Suppressor macrophage (primary cell): ENCODE measurements at places on chromosomes 11 and 22.
A peak's percentile ranks its signal among the peaks of the same experiment; 100 is the strongest.

DNA sequence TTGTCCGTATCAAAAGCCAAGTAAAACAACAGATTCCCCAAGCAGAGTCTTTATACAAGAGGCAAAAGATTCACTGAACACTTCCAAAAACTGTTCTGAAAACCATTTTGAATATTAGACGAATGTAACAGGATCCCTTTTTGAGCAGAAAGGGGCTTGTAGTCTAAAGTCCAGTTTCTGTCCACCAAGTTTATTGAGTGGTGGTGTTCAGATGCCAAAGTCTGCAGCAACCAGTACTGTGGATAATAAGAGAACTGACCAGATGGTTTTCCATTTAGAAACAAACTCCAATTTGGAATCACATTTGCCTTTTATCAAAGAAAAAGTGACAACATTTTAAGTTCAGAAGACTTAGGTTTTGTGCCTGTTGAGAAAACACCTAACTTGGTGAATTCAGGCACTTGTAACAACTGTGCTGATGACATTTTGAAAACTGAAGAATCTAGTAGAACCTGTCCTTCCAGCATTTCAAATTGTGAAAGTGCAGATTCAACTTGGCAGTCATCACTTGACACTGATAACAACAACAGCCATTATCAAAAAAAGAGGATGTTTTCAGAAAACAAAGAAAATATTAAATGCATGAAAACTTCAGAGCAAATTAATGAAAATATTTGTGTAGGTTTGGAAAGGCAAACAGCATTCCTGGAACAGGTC lies 217.1 kb downstream of the CSNK2A3 start:
- no peak for DNase-seq

GRCh38 chr11:17604915-17605233 lies 57.8 kb downstream of the OTOG start:
- no peak for DNase-seq

DNA sequence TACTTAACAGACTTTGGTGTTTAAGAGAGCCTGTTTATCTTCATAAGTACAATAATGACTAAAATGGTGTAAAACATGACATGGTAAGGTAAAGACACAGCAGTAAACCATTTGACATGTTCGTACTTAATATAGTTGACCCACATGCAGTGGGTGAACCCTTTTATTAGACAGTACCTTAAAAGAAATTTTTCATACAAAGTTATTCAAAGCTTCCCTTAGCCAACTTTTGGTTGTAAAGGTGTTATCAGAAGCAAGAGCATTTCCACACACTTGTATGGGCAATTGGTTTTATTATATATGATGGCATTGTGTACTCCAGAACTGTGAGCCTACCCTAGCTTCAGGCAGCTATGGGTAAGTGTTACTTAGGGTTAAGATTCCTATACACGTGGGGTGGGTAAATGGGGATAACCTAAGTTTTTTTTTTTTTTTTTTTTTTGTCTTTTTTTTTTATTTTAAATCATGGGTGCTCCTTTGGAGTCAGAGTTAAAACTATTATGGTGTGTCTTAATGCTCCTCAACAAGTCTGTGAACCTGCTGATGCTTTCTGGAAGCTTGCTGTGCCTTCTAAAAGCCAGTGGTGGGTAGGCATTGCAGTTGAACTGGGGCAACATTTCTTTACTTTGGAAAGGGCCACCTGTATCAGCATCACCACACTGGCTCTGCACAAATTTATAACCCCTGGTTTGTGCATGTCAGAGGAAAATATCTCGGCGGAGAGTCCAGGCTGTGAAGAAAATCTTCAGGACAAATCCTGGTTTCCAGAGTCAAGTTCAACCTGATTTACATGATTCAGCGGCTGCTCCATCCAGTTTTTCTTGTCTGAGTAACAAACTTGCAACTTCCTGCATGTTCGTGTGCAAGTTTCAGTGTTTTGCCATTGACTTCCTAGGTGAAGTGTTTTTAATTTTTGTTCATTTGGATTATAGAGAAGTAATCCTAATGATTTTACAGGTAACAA lies 3.3 kb downstream of the PCF11 start:
- peak; percentile 15 for DNase-seq

DNA sequence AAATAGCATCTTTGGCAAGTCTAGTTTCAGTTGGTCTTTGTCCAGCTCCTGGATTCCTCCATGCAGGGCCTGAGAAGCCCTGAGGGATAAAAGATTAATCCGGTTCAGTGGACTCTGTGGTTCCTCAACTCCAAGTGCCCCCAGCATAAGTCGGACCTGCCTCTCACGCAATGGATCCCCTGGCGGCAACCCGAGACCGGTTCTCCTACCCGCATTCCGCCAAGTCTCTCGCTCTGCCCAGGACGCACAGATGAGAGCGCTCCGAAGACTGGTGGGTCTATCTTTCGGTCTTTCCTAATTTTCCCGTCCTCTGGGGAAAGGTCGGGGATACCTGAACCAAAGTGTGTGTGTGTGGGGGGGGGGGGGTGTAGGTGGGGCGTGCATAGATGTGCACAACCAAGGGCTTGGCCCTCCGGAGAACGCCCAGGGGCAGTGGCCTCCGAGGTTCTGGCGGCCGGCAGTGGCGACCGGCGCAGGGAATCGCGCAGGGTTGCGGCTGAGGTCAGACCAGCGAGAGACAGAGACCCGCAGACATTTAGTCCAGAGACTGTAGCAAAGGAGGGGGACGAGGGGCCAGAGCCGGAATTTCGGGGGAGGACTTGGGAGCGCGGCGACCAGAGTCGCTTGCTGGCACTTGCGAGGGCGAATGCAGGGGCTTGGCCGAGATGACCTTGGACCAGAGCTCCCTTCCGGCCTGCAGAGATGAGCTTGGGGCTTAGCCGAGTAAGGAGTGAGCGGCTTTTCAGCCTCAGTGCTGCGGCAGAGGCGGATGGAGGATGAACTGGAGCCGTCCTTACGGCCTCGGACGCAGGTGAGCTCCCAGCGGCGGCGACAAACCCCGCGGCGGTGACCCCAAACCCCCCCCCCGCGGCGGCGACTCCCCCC lies 712 bp upstream of the SLC2A11 start:
- DNase-seq, result peak; percentile 48

DNA sequence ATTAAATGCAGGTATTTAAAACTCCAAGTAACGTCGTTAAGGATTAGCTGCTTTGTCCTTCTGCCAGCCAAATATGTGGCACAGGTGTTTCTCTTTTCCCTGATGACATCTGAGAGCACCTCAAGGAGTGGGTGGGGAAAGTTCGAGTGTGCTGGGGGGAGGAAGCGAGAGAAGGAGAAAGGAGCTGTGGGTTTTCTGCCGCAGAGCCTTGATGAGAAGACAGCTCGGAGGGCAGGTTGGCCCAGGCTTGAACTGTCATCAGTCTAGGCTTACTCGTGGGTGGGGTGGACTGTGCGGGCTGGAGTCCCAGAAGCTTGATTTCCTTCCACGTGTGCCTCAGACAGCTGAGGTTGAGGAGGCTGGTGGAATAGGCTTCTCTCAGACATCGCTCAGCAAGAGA lies 15.2 kb upstream of the SORL1-AS1 start:
- no peak for DNase-seq

GRCh38 chr11:43071338-43071737 lies 240.5 kb upstream of the API5 start:
- no peak for DNase-seq

DNA sequence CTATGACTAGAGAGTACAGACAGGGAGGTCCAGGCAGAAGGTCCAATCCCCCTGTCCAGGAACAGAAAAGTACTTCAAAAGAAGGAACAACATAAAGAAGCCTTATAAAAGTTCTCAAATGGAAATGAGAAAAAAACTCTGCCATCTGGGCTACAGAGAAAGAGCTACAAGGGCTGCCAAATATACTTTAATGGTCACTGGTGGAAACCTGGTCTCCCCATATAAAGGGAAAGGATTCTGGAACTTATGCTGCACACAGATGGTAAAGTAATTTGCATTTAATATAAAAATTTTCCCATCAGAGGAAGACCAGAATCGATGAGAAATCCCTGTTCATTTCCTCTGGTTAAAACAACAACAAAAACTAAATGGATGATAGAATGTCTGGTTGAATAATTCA lies 119.4 kb upstream of the MTMR2 start:
- no peak for DNase-seq

GRCh38 chr11:95154514-95154913 lies 64.9 kb downstream of the ENDOD1 start:
- peak; percentile 70 for DNase-seq

DNA sequence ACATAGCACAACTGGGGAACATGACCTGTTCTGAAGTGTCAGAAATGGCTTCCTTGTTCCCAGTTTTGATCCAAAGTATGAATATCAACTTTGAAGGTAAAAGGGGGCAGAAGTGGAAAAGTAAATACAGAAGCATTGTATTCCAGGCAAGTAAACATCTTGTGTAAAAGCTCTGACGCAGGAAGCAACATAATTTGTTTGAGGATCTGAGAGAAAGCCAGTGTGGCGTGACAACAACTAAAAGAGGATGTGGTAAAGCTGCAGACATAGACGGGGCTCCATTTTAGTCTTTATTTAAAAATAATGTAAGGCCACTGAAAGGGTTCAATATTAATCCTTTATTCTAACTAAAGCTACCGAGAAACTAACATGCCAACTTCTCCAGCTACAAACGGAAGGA lies 310.2 kb downstream of the DLG2 start:
- peak; percentile 59 for DNase-seq

DNA sequence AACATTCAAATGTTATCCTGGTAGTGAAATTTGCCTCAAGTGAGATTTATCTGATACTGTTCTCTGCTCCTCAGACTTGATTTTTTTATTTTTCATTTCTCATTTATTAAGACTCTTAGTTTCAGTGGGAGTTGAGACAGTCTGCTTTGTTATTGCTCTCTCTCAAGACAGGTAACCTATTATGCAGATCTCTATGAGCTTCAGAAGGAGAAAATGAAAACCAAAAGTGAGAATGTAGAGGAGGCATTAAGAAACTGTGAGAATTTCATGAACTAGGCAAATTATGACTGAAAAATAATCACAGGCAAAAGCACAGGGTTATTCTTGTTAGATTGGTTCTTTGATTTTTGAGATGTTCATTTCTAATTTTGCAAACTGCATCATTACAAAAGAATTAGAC lies 290.0 kb upstream of the CHORDC1 start:
- DNase-seq, result no peak

- DNase-seq, result no peak
These were observed 81.1 kb downstream of the MORC2 start for GRCh38 chr22:30887453-30887852.

DNA sequence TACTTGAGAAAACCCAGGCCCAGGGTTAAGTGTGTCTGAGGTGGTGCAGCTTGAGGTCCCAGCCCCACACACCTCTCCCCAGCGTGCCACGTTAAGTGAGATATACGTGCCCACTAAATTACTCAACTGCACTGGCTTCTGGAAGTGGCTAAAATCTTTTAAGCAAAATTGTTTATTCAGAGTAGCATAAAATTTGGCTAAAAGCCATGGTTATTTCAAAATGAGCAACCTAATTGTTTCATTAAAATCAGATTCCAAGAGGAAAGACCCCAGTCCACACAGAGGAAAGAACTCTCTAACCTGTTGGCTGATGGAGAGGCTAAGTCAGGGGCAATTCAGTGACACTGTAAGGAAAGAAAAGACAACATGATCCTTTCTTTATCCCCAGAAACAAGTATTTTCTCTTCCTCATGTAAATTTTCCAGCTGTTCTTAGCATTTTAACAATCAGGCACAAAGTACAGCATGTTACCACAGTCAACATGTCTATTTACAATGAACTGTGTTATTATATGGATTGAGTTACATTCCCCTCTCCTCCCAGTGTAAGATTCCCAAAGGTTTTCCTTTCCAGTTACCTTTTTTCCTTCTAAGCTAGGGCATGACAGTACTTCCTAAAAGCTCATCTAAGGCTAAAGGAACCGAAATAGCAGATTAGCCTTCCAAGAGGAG lies 26.6 kb downstream of the NUP50 start:
- no peak for DNase-seq

GRCh38 chr11:110497231-110497978 lies 67.7 kb downstream of the FDX1 start:
- DNase-seq, result peak; percentile 78

GRCh38 chr11:83004746-83005556 lies 66.7 kb downstream of the RAB30 start:
- DNase-seq, result no peak

DNA sequence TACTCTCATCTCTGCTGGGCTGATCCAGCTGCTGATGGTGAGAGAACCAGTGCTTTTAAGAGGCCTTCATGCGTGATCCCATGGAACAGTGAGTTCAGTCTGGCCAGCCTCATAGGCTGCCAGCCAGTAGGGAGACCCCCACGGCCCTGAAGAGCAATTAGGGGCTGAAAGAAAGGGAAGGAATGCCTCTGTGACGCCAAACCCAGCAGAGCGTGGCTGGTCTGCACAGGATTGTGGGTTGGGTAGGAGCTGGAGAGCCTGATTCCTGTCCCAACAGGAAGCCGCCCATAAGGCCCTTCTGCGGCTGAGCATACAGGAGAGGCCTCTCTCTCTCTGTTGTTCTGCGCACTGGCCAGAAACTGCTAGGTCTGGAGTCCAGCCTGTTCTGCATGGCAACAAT lies 181.5 kb upstream of the E2F8 start:
- no peak for DNase-seq

GRCh38 chr11:64230985-64231365 lies 627 bp downstream of the DNAJC4 start:
- no peak for DNase-seq

DNA sequence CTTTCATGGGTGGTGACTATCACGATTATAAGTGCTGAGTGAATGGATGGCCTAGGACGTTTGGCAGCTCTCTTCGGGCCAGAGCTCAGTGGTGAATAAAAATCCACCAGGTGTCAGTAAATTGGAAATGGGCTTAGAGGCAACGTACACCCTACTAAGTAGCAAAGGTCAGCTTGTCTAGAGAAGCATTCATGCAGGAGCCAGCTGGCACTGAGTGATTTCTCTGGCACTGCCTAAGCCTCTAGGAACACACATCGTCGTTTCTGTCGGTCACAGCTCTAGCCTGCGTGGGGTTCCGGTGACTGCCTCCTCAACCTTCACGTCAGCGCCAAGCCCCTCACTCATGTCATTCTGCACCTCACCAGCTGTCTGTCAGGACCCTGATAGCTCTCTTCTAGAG lies 192.4 kb upstream of the NTM start:
- DNase-seq, result no peak

DNA sequence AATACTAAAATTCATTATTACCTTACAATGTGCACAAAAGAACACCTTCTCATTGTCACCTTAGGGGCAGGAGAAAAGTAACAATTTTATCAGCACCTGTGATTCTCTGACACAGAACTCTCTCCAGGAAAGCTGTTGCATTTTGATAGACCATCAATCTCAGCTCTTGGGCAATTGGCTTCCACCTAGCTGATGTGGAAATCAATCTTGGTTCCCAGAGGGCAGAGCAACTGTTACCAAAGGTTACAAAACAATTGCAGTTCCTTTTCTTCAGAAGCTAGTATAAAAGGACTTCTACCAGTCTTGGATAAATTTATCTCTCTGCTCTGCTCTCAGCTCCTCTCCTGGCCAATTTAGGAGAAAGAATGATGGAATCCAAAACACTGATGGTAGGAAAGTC lies 157.8 kb upstream of the DDI1 start:
- peak; percentile 45 for DNase-seq

DNA sequence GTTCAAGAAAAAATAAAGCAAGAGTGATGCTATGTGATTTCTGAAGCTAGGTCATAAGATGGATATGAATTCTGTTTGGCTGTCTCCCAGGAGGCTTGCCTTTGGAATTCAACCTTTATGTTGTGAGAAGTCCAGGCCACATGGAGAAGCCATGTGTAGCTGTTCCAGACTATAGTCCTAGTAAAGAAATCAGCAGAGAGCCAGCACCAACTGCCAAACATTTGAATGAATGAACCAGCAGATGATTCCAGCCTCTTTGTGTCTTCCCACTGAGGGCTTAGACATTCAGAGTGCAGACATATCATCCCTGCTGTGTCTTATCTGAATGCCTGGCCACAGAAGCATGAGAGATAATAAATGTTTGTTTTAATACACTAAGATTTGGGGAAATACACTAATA lies 1150.6 kb downstream of the DLG2 start:
- no peak for DNase-seq
